ENCODE measurements at places on chromosomes 4 and X.
A peak's percentile ranks its signal among the peaks of the same experiment; 100 is the strongest.

DNA sequence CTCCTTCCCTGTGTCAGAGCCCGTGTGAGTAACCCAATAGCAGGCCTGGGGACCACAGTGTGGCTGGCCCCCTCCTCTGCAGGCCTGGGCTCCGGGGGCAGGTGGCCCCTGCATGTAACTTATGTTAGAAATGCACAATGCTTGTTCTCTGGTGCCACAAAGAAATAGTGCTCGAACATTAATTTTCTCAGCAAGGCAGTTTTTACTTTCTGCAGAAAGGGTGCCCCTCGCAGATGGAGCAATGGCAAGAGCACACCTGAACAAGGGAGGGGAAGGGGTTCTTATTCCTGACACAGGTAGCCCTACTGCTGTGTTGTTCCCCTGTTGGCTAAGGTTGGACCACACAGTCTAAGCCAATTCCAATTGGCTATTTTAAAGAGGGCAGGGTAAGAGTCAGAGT is 17.1 kb downstream of the TACC3 start:
- DNase-seq: no peak

DNA sequence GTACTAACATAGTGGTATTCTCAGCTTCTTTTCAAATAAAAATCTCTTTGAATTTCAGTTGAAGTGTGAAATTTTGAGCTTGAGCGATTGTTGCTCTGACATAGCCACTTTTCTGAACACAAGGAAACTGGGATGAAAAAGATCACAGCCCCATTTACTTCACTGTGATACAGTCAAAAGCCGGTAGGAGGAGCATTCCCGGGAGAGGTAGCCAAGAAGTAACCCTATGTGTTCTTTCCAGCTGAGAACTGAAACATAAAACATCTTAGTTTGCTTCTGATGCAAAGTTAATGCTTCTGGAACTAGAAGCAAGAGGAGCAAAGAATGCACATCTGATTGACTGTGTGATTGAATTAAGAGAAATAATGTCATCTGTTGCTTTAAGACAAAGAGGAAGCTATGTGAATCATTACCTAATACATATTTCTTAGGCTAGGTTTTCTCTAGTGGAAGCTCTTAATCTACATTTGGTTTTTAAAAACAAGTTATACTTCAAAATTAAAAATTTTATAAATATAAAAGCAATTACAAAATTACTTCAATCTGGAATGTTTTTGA is 88.3 kb upstream of the UNC5C start:
- DNase-seq: no peak

DNA sequence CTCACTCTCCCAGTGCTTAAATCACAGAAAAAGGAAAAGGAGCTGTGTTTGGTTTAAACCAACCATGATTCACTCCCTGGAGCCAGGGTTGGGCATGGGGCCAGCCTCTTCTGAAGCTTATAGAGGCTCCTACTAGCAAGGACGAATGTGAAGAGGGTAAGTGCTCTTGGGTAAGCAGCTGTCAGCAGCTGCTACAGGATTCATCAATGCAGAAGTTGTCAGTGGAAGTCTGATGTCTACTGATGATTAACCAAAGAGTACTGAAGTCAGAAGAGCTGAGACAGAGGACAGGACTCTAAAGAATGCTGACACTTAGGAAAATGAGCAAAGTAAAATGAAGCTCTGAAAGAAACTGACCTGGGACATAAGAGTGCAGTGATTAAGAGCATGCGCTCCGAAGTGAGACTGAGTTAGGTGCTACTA is 32.7 kb upstream of the JADE1 start:
- no peak for DNase-seq

DNA sequence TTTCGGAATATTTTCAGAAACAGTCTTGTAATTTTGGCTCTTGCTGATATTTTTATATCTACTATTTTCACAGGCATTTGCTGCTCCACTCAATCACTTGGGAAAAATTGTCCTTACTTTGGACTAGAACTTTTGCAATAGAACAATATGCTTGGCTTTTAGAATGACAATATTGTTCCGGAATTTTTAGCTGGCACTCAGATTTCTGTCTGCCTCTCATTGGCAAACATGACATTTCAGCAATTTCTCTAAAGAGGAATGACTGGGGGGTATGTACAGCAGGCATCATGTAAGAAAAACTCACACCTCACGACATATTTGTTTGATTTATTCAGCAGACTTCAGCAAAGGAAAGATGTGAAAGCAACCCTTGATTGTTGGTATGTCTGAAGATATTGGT is 243.6 kb upstream of the GPRIN3 start:
- DNase-seq: no peak

DNA sequence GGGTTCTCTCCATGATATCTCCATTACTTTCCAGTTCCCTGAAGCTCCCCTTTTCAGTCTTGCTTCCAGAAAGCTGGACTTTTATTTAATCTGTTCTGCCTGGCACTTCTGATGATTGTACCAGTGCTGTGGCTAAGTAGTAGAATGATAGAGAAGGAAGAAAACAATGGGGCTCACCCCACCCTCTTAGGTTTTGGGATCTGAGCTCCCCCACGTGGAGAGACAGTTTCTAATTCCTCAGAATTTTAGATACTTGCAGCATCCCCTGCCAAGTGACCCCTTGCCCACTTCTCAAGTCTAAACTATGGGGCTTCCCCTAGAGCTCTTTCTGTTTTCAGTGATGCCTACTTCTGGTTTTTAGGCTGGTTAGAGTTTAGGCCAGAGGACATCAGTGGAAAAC is 73.9 kb downstream of the GC start:
- no peak for DNase-seq

DNA sequence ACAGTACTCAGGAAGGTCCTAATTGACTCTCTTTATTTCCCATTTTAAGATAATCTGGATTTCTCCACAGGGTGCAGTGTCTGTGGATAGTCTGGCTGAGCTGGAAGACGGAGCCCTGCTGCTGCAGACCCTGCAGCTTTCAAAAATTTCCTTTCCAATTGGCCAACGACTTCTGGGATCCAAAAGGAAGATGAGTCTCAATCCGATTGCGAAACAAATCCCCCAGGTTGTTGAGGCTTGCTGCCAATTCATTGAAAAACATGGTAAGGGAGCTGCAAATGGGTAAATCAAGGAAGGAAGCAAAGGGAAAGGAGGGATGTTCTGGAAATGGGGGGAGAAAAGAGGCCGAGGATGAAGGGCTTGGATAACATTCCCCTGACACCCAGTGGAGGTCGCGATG is 26.0 kb downstream of the ARHGAP36 start:
- no peak for DNase-seq

GRCh38 chrX:46268412-46268811 is 276.8 kb downstream of the ZNF674 start:
- DNase-seq: no peak

- DNase-seq: no peak
These were observed 20.4 kb downstream of the WDR13 start for GRCh38 chrX:48617542-48618340.

DNA sequence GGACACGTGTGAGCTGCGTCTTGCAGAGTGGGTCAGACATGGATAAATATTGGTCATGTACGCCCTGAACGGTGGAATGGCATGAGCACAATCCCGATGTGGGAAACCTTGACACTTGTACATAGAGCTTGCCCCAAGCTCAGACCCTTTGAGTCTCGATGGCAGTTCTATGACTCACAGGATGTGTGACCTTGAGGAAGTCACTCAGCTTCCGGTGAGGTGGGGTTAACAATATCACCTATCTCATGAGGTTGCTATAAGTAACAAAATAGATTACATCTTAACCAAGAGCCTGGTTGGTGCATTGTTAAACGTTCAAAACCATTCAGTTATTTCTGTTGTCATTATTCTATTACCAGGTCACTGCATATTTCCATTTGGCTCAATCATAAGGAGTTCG is 109.1 kb upstream of the TBL1X start:
- DNase-seq: peak; percentile 56

GRCh38 chr4:170231377-170231776 is 141.6 kb upstream of the AADAT start:
- no peak for DNase-seq

DNA sequence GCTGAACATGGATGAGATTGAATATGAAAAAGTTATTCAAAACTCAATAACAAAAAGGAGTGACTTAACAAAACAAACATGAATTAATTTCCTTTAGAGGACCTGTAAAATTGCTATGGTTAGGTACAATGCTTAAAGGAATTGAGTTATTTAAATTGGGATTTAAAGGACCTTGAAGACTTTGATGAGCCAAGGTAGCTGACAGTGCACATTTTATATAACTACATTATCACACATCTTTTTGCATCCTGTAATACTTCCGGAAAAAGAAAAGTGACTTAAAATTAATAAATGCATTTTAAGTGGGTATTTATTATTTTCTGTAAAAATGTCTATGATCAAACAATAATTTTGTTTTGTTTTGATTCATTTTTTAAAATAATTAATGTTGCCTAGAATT is 964.8 kb upstream of the SLIT2 start:
- DNase-seq: no peak

- DNase-seq: no peak
These were observed 41.8 kb upstream of the IQCM start for GRCh38 chr4:149857446-149857845.

GRCh38 chr4:5133201-5133600 is 81.9 kb downstream of the STK32B start:
- DNase-seq: no peak

DNA sequence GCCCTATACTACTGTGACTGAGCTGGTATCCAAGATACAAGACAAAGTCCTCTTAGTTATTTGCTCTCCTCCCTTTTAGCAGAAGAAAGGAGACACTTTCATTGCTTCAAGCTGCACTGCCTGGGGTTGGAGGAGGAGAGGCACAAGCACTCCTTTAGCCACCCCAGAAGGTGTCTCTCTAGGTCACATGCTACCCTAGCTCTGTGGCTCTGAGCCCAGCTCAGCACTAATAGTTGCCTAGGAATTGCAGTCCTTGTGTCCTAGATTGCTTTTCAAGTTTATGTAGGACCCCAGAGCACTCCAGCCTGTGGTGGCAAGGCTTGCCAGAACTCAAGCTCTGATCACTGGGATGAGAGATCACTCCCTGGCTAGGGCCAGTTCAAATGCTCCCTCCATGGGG is 24.4 kb upstream of the LHFPL1 start:
- DNase-seq: no peak

DNA sequence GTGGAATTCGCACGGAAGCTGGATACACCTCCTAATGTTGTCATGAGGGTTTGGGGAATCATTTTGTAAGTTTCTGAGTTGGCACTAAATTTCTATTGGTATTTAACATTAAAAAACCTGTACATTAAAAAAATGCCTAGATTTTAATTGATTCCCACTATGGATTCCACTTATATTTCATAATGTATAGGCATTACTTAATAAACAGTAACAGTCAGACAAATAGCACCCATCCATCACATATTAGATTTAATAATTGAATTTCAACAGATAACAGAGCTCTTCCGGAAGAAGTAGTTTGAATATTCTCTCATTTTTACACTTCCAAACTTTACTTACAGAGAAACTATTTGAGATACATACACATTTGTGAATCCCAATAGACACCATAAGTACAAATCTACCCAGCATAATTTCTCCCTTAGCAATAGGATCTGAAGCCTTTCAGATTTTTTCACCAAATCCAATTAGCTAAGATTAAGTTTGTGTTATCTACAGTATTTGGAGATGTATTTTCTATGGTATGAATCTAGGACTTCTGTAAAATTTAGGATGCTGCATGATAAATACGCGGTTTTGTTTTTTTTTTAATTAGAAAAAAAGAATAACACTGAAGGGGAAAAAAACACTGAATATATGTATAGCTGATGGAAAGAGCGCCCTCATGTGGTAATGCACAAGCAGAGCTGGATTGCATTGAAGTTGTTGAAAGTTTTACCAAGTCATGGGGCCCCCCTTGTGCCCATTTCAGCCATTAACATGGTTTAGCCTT is 12.2 kb upstream of the ODAM start:
- no peak for DNase-seq

GRCh38 chr4:103443324-103443723 is 245.2 kb upstream of the CENPE start:
- DNase-seq: no peak

GRCh38 chr4:154822775-154823174 is 41.7 kb downstream of the RBM46 start:
- no peak for DNase-seq

GRCh38 chr4:16289897-16290554 is 63.8 kb upstream of the TAPT1 start:
- DNase-seq: no peak

GRCh38 chr4:137069473-137069872 is 462.8 kb downstream of the PCDH18 start:
- no peak for DNase-seq

DNA sequence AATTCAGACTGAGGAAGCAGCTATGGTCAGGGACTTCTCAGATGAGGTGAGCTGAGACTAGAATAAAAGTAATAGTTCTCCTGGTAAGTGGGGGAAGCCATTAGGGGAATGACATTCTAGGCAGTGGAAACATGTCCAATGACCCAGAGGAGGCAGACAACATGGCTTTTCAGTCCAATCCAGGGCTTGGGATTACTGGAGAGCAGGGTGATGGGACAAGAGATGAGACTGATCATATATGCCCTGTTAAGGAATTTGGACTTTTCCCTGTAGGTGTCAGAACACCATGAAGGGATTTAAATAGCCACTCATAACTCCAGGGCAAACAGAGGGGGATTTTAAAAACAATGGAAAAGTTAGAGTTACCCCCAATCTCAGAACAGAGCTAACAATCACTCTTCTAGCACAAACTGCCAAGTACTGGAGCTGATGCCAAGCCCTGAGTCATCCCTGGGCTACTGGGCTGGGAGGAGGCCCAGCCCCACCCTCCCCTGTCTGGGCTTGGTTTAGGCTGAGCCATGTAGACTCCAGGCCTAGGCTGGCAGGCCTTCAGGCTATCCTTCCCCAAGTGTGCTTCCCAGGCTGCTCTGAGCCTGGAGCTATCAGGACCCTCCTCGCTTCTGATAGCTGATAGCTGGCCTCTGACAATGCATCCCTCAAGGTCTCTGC is 22.7 kb upstream of the MSN start:
- DNase-seq: peak; percentile 9

DNA sequence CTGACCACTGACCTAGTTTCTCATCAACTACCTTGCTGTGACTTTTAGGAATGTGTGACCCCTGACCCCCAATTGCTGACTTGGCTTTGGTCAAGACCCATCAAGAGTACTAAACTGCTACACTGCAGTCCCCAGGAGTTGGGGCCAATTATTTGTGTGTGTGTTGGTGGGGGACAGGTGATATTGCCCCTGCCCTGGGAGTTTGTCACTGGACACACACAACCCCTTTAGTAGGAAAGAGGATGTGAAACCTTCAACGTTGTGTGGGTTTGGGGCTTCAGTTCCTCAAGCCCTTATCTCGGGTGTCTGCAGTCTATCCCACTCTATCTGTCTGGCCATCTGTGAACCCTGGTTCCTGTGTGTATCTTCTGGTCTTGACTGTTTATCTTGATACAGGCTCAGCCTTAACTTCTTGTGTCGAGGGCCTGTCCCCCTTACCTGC is 6.5 kb downstream of the SASH3 start:
- DNase-seq: no peak
